Suppressor macrophage treated with lipopolysaccharide for 4 hours (primary cell): ENCODE measurements at places on chromosomes 7 and 10.
A peak's percentile ranks its signal among the peaks of the same experiment; 100 is the strongest.

DNA sequence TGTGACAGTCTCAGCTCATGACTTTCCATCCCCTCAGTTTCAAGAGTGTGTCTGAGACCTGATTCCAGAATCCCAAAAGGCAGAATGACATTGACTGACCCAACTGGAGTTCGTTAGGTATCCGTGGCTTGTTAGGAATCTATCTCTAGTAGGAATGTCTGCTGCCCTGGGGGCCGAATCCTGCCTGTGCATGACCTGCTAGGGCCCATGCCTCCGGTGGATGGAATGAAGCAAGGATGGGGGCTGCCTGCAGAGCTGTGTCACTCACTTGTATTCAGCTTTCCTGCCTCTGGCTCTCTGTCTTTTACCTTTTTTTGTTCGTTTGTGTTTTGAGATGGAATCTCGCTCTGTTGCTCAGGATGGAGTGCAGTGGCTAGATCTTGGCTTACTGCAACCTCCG lies 129.5 kb downstream of the SDK1 start:
- no peak for DNase-seq

DNA sequence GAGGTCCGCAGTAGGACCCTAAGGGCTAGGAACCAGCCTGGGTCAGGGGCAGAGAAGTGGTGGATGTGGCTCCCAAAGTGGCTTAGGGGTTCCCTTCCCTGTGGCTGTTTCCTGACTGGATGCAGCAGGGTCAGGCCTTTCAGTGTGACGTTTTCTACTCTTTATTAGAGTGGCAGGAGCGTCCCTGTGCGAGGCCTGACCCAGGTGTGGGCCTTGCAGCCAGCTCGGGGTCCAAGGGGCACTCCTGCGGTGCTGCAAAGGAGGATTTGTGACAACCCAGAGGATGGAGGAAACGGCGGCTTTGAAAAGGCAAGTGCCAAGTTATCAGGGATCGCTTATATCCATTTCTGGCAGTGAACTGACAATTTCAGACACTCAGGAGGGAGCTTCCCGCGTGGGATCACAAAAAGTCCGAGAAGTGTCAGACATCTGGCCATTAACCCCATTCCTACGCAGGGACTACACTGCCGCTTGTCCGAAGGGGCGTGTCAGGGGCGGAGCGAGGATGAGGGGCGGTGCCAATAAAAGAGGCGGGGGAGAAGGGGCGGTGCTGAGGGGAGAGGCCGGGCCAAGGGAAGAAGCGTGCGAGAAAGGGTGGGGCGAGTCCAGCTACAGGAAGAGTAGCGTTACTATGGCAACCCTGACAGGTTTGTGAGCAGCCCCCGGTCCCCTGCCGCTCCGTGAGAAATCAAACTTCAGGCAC lies 98.8 kb upstream of the ZNF722 start:
- peak; percentile 35 for DNase-seq

GRCh38 chr7:158946329-158946728 lies 90.0 kb downstream of the DYNC2I1 start:
- DNase-seq: no peak

DNA sequence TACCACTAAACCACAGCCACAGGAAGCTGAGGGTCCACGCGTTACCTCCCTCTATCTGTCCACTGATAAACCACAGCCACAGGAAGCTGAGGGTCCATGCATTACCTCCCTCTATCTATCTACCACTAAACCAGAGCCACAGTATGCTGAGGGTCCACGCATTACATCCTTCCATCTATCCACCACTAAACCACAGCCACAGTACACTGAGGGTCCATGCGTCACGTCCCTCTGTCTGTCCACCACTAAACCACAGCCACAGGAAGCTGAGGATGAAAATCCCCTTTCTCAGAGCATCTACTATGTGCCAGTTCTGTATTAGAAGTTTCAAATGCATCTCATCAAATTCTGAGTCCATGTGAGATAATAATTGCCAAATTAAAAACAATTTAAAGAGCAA lies 589.3 kb downstream of the DNAJB6 start:
- DNase-seq: no peak

GRCh38 chr10:132172091-132173066 lies 14.4 kb upstream of the DPYSL4 start:
- no peak for DNase-seq

DNA sequence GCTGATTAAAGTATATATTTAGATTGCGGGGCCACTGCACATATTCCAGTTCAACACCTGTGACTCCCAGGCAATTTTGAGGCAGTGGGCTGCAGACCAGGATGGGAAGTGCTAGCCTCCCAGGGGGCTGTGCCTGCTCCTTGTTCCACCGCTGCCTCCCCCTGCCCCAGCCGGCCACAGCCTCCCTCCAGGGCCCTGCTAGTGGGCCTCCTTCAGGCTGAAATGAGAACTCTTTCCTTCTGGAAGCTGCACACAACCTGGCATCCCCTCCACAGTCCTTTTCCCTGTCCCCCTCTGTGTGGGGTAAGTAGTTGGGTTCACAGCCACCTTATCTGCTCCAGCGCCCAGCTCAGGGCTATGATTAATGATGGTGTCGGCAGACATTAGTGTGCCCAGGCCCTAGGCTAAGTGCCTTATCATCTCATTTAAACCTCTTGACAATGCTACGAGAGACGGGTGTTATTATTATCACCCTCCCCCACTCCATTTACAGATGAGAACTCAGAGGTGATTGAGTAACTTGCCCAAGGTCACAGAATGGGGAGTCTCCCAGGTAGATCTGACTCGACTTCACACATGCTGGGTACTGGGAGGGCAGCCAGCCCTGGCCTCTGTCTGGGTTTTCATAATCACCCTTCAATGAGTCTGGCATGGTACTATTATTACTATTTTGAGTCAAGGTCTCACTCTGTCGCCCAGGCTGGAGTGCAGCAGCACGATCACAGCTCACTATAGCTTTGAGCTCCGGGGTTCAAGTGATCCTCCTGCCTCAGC lies 10.8 kb upstream of the SFRP5 start:
- DNase-seq: no peak

- no peak for DNase-seq
Measured at GRCh38 chr10:11043039-11043438, 25.4 kb downstream of the CELF2 start.

DNA sequence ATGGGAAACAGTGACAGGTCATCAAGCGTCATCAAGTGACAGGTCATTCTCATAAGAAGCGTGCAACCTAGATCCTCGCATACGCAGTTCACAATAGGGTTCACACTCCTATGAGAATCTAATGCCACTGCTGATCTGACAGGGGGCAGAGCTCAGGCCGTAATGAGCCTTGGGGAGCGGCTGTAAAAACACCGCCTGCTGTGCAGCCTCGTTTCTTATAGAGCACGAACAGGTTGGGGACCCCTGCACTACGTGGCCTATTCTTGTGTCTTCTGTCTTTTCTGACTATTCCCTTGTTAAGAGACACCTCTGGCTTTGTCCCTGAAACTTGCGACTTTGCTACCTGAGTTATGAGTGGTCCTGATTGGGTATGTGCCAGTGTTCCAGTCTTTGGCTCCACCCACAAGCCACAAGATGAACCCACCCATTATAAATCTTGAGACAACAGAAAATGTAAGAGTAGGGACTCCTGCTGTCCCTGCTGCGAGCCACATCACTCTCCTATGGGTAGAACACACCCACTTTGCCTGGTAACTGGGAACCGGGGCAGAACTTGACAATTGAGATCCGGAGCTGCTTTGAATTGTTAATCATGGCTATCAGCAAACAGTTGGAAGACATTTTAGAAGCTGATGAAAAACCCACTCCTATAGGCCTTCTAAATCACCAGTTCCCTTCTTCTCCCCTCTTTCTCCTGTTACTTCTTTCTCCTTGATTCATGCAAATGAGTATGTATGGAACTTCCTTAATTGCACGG lies 55.8 kb upstream of the EXOC4 start:
- DNase-seq: no peak

- DNase-seq: no peak
Measured at GRCh38 chr10:79418274-79418673, 27.1 kb downstream of the ZCCHC24 start.

GRCh38 chr10:25083546-25084111 lies 67.2 kb downstream of the THNSL1 start:
- DNase-seq: no peak
